ENCODE measurements at places on chromosomes 16 and 17.

DNA sequence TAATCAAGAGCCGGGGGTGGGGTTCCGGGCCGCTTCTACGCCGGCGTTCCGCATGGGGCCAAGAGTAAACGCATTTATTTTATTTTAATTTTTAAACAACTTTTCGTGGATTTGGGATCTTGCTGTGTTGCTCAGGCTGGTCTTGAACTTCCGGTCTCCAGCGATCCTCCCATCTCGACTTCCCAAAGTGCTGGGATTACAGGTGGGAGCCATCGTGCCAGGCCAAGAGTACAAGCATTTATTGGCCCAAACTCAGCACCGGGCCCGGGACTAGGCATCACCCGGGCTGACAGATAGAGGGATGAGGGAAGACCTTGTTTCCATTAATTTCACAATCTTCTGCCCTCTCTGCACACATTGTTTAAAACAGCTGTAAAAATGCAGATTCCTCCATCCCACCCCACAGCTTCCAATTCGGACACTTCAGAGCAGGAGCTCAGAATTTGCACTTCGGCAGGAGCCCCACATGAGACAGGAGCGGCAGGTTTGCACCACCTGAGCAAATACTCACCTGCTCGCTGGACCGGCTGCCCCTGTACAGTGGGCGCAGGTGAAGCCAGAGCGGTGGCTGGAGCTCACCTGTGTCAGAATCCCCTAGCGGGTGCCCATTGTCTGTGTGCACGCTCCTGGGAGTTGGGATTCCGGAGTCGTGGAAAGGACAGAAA lies 663 bp upstream of the GINS2 start:
- no peak for DNase-seq

- DNase-seq = no peak
Observed at GRCh38 chr17:40458851-40459482, 15.7 kb downstream of the IGFBP4 start.

DNA sequence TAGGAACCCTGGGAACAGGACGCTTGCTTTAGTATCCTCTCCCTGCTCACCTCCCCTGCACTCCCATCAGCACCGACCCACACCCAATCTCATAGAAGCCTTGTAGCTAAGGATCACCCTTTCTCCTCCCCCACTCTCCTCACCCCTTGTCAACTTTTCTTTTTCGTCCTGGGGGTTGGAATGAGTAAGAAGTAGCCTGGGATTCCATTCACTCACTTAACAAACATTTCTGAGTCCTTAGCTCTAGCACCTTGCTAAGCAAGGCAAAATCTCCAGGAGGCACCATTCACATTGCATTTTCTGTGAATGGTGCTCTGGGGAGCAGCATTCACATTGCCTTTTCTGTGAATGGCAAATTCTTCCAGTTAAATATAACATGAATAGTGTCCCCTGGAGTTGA lies 1.1 kb upstream of the PGAP3 start:
- no peak for DNase-seq

GRCh38 chr17:2266045-2266864 lies 37.3 kb downstream of the SMG6 start:
- peak; percentile 91 for DNase-seq

- peak; percentile 39 for DNase-seq
Observed at GRCh38 chr17:41917679-41918313, 955 bp downstream of the ACLY start.

DNA sequence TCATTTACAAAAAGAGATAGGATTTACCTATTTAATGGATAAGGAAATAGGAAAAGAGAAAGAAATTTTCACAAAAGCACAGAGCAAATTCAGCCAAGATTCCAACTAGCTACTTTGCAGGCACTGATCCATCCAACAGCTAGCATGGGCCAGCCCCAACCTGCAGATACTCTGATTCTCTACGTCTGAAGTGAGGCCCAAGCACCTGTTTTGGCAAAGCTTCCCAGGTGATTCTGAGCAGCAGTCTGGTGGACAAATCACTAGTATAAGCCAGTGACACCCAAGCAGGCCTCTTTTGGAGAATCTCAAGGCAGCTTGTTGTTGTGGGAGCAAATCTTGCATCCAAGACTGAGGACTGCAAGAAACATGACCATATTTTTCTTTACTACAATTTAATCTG lies 20.9 kb upstream of the CALB2 start:
- no peak for DNase-seq

DNA sequence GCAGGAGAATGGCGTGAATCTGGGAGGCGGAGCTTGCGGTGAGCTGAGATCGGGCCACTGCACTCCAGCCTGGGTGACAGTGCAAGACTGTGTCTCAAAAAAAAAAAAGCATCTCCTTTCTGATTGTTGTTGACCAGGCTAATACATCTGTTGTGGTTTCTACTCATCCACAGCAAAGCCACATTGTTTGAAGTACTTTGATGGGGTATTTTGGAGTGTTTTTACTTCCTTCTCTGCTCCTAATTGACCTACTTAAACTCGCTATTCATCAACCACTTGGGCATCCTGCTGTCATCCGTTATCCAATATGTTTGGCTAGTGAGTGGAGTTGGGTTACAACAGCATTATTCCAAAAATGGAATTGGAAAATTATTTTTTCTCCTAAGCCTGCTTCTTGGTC lies 3.5 kb upstream of the CDC27 start:
- no peak for DNase-seq

DNA sequence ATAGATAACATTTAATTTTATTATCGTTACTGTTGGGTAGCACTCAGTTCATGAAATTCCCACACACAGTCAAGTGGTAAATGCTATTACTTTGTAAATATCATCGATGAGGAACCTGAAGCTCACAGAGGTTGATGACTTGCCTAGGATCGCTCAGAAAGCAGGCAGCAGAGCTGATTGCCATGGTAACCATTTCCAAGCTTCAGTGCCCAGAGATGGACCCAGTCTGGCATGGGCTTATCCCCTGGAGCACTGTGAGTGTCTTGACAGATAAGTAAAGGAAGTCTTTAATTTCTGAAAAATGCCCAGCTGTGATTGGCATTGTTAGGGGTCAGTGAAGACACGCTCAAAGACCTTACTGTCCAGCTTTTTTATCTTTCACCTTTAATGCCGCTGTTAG lies 95.0 kb downstream of the PRKCB start:
- no peak for DNase-seq

GRCh38 chr16:30139583-30140481 lies 16.8 kb upstream of the MAPK3 start:
- DNase-seq = no peak

GRCh38 chr16:11597235-11598095 lies 10.7 kb upstream of the LITAF start:
- DNase-seq = no peak

DNA sequence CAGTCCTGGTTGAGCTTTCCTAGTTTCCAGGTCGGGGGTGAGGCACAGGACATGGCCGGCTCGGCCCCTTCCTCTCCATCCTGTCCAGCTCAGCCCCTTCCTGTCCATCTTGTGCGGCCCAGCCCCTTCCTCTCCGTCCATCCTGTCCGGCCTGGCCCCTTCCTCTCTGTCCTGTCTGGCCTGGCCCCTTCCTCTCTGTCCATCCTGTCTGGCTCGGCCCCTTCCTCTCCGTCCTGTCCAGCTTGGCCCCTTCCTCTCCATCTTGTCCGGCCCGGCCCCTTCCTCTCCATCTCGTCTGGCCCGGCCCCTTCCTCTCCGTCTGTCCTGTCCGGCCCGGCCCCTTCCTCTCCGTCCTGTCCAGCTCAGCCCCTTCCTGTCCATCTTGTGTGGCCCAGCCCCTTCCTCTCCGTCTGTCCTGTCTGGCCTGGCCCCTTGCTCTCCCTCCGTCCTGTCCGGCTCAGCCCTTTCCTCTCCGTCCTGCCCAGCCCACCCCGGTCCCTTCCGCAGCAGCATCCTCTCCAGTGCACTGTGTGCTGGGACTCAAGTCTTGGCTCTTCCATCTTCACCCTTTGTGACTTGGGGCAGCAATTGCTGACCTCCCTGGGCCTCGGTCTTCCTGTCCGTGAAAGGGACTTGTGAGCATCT lies 5.5 kb upstream of the ZNF750 start:
- DNase-seq = no peak

- no peak for DNase-seq
Observed at GRCh38 chr17:81735264-81736102, 23.4 kb downstream of the SLC25A10 start.

DNA sequence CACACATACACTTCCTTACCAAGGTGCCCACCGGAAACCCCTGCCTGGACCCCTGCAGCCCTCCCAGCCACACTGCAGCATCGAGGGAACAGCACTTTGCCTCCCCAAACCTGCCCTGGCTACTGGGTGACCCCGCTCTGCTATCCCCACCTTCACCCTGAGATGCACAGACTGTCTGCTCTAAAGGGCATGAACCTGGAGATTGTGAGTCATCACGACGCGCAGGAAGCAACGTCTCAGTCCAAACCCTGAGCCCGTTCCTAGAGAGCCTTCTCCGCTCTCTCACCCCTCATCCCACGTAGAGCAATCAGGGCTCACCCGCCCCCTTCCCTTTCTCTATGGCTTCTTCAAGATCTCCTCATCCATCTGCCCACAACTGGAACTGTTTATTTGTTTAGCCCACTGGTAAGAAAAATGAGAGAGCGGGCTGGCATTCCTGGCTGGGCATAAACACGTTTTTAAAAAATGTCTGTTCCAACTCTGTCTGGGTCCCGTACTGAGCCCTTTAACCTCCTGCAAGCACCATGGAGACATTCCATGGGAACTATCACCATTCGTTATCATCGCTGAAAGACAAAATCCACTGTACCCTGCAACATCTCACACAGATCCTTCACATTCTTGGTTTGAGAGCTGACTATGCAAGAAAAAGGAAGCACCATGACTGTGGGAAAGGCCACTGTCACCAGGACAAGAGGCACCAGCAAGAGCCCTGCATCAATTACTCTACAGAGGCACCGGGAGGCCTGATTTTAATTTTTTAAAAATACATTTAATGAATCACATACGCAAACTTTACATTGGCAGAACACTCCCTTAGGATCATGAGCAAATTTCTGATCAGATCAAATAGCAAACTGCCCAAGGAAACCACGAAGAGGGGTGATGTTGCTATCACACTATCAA lies 28.2 kb downstream of the ZFHX3 start:
- no peak for DNase-seq

- peak; percentile 42 for DNase-seq
Observed at GRCh38 chr17:45227926-45228762, 6.5 kb downstream of the FMNL1 start.

DNA sequence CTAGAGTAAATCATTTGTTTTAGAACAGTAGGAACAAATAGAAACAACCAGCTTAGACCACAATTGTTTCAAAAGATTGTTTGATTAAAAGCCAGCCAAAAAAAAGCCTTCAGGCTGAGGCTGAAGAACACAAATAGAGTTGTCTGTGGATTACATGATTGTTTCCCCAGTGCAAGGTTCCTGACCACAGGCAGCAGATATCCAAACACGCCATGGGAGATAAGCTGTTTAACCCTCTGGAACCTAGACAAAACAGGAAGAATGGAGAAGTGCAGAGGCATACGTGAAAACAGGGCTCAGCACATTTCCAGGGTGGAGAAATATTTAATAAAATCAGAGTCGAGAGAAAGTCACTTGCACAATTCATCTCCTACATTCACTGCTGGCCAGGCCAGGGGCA lies 21.0 kb downstream of the ATPAF2 start:
- no peak for DNase-seq

DNA sequence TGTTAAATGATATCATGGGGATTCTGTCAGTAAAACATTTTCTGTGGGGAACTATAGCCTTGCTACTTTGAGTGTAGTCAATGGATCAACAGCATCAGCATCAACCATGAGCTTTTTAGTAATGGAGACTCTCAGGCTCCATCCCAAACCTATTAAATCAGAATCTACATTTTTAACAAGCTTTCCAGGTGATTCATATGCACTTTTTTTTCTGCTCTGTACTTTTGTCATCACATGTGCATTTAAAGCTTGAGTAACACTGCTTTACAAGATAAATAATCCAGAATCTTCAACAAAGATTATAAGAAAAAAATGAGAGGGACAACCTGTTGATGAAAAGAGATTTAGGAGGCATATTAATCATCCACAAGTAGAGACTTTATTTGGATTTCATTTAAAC lies 23.5 kb downstream of the NUP93 start:
- no peak for DNase-seq

GRCh38 chr16:85862476-85863383 lies 36.2 kb upstream of the IRF8 start:
- no peak for DNase-seq

- DNase-seq = peak; percentile 57
Observed at GRCh38 chr16:15482068-15482747, 47.8 kb downstream of the BMERB1 start.
